NB4 (cell line): ENCODE measurements at places on chromosomes 7 and 10.
A peak's percentile ranks its signal among the peaks of the same experiment; 100 is the strongest.

GRCh38 chr10:24484771-24485170, 238.9 kb downstream of the ARHGAP21 start:
- DNase-seq, result no peak

- DNase-seq, result no peak
These were observed 1138.6 kb upstream of the SORCS1 start for GRCh38 chr10:108303149-108303548.

GRCh38 chr10:14456218-14456869, 125.6 kb upstream of the FRMD4A start:
- no peak for DNase-seq

DNA sequence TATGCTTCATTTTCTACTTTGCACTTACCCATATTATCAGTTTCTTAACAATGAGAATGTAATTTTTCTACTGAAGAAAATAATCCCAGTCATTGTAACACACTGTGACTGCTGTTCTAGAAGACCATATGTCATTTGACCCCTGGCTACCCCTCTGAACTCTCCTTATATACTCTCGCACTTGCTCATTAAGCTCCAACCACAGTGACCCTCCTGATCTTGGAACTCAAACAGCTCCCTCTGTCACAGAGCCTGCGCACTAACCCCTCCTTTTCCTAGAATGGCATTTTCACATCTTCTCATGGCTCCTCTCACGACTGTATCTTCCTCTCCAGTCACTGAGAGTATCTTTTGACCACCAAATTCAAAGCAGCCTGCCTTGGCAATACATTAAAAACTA, 169.7 kb downstream of the CACNA2D1 start:
- DNase-seq, result no peak

- no peak for DNase-seq
These were observed 20.9 kb downstream of the NPS start for GRCh38 chr10:127570036-127570435.

GRCh38 chr7:6241607-6241973, 30.8 kb downstream of the CYTH3 start:
- no peak for DNase-seq

- no peak for DNase-seq
These were observed 2.5 kb downstream of the USP54 start for GRCh38 chr10:73588656-73589055.

GRCh38 chr10:130790339-130790738, 521.2 kb downstream of the TCERG1L start:
- DNase-seq, result no peak

DNA sequence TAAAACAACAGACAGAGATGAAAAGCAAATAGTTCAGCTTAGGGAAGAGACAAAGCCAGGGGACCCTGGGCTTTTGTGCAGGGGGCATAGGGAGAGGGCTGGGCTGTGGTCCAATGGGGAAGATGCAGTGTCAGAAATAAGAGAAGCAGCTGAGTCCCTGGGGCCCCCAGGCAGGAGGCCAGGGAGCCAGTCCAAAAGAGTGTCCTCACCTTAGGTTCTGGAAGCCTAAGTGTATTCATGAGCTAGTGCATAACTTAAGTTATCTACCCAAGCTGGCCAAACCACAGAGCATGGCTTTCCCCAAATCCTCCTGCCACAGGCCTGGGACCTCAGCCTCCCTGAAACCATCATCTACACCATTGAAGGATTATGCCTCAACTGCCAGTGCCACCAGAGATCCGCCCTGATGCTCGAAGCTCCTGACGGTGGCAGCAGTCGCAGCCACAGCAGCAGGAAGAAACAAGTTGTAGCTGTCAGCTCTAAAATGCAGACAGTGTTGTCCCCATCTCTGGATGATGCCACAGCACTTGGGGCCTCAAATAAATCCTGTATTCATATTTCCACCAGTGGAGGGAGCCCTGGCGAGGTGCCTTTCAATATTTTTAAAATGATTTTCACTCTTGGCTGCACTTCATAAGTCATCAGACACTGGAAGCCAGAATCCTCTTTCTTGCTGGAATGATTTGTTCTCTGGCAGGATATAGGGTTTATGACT, 574.6 kb downstream of the GRID1 start:
- peak; percentile 15 for DNase-seq

GRCh38 chr10:44195112-44196007, 189.5 kb downstream of the CXCL12 start:
- DNase-seq, result peak; percentile 15

DNA sequence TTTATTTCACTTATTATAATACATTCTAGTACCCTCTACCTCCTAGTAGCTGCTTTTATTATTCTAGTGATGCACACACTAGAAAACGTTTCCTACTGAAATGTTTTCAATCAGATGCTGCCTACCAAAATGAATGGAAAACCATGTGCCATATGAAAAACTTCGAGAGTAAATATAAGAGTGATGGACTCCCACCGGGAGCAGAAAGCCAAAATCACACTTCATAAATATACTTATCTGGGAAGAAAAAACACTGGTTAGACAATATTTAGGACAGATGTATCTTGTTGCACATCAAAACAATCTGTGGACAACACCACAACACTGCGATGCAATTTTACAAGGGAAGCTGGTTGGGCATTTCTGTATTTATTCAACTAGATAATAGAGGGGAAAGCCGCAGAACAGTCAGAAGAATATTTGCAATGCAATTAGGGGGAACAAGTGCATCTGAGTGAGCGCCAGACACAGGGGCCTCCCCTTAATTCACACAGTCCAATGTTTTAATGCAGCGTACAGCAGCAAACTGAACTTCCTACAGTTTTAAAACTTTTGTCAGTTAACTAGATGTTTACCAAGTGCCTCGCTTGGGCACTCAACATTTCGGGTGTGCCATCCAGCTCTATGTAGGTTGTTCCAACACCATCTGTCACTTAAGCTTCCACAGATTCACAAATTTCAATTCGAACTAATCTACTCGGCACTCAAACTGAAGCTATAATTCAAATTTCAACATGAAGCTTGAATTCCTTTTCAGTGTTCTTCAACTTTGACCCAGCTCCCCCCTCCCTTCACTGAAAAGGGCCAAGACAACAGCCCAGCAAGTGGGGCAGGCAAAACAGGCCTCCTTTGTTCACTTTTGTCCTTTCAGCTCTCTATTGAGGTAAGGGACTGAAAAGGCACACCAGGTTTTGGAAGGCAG, 7.4 kb downstream of the NRCAM start:
- DNase-seq, result no peak

DNA sequence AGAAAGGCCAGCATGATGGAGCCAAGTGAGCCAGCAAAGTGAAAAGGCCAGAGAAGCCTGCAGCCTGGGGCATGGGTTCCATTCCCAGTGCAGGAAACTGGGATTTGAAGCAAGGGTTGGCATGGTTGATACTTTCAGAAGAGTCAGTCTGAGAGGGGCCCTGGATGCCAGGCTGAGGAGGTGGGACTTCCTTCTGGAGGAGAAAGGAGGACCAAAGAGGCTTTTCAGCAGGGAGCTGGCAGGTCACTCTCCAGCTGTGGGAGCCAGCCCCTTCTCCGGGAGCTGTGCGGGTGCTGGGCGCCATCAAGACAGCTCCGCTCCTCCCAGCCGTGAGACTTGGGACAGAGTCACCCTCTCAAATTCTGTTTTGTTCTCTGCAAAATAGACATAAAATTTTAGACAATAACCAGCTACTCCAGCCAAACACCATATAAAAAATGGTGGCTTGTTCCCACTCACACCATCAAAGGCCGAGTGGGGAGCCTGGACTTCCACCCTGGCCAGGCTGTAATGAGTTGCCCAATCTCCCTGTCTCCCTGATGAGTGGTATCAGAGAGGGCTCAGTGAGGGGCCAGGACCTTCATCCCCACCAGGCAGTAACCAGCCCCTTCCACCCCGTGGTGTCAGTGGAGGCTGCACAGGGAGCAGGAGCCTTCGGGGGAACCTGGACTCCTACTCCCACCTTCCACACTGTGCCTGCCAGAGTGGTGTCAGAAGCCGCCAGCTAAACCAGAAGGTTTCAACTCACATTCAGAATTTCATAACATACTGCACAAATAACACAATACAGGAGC, 133.6 kb upstream of the RET start:
- DNase-seq, result no peak

DNA sequence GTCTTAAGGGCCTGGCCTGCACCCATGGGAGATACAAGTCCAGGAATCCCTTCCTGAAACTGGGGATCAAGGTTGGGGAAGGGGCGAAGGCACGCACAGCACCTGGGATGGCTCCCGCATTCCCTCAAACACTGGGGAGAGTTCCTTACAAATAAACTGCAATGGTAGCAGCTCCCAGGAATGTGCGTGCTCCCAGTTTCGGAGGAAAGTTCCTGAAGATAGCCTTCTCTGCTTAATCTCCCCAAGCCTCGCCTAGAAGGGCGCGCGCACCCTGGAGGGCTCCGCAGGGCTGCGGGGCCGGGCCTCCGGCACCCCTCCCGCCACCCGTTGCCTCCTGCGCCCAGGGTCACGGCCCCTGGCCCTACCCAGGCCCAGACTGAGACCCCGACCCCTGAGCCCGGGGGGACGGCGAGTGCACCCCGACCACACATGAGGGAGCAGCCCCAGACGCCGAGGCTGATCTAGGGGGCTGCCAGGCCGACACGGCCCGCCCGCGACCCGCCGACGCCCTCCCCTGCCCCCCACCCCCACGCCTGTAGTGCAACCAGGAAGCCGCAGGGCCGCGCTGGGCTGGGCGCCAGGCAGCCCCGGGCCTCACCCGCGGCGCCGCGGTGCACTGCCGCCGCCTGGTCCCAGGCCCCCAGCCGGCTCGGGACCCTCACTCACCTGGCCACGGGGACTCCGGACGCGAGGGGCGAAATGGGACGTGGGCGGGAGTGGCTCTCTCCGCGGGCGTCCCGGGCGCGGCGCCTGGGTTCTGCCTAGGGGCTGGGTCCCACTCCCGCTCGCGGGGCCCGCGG, 460 bp downstream of the ANXA11 start:
- peak; percentile 64 for DNase-seq

DNA sequence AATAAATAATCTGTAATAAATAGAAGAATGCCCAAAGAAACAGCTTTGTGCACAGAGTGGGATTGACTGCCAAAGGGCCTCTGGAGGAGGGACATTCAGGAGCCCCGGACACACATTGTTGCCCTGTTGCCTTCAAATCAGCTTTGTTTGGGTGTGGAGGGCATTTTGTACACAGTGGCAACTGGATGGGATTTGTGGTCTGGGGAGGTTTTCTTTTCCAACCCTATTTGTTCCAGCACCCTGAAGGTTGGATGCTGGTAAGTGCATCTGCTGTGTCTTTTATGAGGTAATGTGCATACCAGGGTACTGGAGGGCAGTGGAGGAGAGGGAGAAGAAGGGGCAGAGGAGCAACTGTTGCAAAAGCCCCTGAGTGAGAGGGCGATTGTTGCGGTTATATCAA, 6.3 kb downstream of the LRMDA start:
- no peak for DNase-seq

DNA sequence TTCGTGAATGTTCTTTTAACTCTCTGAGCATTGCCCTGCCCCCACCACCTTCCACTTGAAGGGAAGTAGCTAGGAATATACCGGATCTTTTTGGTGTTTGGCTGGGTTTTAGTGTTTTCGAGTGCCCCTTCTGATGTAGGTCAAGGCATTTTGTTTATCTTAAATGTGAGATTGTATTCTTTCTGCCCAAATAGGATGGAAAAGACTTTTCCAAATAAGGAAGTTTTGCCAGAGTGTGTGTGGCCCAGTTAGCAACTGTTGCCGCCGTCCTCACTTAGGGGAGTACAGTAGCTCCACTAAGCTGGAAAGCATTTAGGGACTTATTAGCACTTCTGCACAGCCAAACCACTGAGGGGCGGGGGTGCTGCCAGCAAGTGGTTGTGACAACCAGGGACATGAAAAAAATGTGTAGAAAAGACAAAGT, 29.8 kb upstream of the VCL start:
- no peak for DNase-seq

DNA sequence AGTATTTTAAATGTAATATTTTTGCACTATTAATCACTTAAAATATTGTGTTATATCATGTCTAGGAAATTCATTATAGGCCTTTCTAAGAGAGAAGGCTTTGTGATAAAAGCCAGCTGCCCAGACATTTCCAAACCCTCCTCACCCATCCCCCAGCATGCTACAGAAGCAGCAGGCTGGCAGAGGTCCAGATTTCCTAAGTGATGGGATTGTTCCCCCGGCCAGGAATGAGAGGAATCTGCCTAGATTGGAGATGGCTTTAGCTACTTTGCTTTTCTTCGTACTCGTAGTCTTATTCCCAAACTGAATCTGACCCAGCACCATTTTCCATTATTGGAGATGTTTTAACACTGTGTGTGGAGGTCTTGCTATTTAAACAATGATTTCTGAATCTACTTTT, 29.4 kb downstream of the CDK14 start:
- DNase-seq, result no peak

DNA sequence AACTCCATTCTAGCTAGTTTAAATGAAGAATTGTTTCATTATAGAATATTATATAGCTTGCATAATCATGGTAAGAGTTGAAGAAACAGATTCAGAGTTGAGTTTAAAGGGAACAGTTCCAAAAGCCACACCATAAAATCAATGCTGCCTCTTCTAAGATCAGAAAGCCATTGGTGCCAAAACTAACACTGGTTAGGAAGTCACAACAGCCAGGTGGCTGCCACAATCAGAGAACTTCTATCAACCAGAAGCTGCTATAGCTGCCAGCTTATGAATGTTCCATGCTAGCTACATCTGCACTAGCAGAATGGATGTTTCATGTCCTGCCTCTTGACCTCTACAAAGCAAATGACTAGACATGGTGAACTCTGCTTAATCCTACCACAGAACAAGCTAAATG, 583.1 kb upstream of the LRRN3 start:
- no peak for DNase-seq

GRCh38 chr10:17220652-17221100, 7.4 kb upstream of the VIM start:
- DNase-seq, result no peak

DNA sequence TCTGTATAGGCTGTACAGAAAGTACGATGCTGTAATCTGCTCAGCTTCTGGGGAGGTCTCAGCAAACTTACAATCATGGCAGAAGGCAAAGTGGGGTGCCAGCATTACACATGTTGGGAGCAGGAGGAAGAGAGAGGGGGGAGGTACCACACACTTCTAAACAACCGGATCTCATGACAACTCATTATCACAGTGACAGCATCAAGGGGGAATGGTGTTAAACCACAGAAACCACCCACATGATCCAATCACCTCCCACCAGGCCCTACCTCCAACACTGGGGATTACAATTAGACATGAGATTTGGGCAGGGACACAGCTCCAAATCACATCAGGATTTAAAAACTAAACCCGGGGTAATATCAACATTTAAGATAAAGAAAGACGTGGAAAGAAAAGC, 468.8 kb upstream of the AUTS2 start:
- DNase-seq, result no peak

DNA sequence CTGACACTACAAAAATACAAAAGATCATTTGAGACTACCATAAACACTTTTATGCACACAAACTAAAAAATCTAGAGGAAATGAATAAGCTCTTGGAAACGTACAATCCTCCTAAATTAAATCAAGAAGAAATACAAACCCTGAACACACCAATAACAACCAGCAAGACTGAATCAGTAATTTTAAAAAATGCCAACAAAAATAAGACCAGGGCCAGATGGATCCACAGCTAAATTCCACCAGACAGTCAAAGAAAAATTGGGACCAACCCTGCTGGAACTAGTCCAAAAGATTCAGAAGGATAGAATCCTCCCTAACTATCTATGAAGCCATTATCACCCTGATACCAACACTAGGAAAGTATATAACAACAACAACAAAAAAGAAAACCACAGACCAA, 277.4 kb downstream of the AGMO start:
- DNase-seq, result no peak
